Stimulated activated CD4-positive, alpha-beta T cell treated with anti-CD3 and anti-CD28 coated beads, Interleukin-4, amount 100 ng/mL, for 4 hours (primary cell): ENCODE measurements at places on chromosomes 7 and 10.

- no peak for DNase-seq
Observed at GRCh38 chr10:30047430-30047829, 12.0 kb downstream of the JCAD start.

GRCh38 chr10:60828489-60828852 lies 50.2 kb downstream of the CDK1 start:
- no peak for DNase-seq

GRCh38 chr7:128259131-128260061 lies 18.3 kb downstream of the LEP start:
- DNase-seq: no peak

- DNase-seq: no peak
Observed at GRCh38 chr10:96600337-96600736, 13.5 kb upstream of the TM9SF3 start.

DNA sequence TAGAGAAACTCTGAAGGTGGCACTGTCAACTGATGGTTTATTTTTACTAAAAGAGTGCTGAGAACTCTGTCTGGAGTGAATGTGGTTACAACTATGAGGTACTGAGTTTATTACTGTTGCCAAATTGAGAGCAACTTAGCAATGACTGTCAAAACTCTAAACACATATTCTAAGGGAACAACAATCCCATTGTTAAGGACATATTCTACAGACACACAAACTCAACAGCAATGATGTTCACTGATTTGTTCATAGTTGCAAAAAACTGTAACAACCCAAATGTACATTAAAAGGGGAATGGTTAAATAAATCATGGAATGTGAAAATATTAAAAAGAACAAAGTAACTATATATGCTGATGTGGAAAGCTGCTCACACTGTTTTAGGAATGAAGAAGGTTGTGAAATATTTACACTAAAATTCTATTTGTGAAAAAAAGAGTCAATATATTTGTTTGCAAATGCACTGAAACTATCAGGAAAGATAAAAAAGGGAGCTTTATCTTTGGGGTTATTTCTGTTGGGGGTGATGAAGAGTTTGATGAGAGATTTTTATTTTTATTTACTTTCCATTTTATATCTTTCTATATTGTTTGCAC lies 12.9 kb downstream of the PON2 start:
- DNase-seq: no peak

DNA sequence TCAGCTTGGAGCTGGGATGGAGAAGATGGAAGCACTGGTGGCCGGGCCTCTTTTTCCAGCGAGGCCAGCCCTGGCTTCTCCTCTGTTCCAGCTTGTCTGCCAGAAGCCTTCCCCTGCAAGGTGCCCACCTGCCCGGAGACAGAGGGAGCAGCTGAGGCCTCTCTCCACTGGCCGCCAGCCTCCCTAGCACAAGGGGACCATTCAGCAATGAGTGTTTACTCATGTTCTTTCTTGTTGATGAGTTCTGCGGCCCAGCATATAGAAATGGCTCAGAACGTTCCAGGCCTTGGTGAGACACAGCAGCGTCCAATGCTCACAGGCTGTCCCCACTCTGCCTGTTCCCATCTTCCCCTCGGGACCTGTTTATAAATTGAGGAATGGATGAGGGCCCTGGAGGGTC lies 47.3 kb downstream of the CHST3 start:
- DNase-seq: no peak

DNA sequence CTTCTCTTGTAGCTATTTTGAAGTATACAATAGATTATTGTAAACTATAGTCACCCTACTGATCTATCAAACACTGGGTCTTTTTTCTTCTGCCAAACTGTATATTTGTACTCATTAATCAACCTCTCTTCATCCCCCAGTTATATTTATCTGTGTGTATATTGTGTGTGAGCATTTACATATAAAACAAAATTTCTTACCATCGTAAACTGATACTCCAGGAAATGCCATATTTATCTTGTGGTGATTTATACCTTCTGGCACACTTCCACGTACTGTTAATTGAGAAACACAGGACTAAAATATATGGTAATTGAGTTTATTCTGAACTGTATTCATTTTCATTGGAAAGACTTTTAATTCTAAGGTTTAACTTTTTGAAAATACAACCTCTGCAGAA lies 18.9 kb downstream of the ANLN start:
- no peak for DNase-seq

- no peak for DNase-seq
Observed at GRCh38 chr10:81109200-81109752, 571.6 kb downstream of the SH2D4B start.

DNA sequence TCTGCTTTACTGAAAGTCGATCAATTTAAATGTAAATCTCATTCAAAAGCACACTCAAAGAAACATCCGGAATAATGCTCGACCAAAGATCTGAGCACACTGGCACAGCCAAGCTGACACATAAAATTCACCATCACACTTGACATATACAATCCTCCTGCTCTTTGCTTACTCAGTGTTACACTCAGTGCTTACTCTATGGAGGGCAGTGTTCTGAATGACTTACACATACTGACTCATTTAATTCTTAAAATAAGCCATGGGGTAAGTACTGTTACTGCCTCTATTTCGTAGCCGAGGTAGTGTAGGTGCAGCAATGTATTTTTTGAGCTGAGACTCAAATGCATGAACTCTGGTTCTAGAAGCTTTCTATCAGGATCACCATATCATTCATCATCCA lies 421.5 kb upstream of the LRRN3 start:
- DNase-seq: no peak

- DNase-seq: no peak
Observed at GRCh38 chr10:96497391-96497790, 16.3 kb downstream of the TLL2 start.

GRCh38 chr10:34907743-34908430 lies 92.8 kb upstream of the PARD3 start:
- no peak for DNase-seq

DNA sequence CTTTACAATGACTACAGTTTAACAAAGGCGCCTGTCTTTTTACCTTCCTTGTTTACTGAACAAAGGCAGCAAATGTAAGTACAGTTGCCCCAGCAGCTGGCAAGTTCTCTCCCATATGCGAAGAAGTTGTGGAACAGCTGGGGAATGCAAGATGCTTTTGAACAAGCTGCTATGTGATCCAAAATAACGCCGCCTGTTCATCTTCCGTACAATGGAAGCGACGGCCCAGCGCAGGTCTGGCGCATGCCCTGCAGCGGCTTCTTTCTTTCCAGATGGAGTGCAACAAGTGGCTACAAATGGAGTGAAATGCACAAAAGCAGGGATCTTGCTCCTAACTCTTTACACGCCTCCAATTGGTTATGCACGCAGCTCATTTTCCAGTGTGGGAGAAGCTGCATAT lies 97.0 kb upstream of the SVIL start:
- no peak for DNase-seq

DNA sequence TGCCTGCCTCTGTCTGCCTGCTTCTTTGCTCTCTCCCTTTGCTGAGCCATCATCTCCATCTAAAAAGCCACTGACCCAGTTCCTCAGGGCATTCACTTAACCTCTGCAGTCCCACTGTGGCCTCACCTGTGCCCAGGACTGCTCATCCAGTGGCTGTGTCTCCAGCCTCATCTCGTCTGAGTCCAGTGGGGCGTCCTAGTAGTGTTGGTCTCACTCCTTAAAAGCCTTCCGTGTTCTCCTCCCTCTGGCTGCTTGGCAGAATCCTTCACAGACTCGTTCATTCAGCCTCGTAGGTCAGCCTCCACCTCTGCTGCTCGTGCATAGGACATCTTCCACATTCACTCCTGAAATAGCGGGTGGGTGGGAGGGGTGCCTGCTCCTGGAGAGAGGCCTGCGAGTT lies 7.3 kb downstream of the RARRES2 start:
- DNase-seq: no peak

GRCh38 chr7:107638594-107638993 lies 22.0 kb upstream of the SLC26A4 start:
- DNase-seq: no peak

DNA sequence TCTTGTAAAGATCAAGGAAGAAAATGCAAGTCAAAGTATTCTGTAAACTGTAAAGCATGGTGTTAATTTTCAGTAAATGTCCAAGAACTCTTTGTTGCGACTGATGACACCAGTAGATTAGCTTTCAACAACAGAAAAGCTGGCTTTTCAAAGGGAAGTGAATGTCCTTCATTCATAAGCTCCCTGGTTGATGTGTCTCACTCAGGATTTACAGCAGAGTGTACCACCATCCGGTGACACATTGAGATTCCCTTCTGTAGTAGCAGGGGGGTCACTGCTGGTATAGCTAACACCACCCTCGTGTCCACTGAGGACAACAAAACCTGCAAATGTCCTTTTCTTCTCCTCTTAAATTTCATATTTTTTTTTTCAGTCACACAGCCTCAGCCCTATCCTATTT lies 253.4 kb downstream of the SORCS1 start:
- DNase-seq: no peak

- DNase-seq: no peak
Observed at GRCh38 chr7:113504142-113504541, 385.8 kb upstream of the SMIM30 start.

DNA sequence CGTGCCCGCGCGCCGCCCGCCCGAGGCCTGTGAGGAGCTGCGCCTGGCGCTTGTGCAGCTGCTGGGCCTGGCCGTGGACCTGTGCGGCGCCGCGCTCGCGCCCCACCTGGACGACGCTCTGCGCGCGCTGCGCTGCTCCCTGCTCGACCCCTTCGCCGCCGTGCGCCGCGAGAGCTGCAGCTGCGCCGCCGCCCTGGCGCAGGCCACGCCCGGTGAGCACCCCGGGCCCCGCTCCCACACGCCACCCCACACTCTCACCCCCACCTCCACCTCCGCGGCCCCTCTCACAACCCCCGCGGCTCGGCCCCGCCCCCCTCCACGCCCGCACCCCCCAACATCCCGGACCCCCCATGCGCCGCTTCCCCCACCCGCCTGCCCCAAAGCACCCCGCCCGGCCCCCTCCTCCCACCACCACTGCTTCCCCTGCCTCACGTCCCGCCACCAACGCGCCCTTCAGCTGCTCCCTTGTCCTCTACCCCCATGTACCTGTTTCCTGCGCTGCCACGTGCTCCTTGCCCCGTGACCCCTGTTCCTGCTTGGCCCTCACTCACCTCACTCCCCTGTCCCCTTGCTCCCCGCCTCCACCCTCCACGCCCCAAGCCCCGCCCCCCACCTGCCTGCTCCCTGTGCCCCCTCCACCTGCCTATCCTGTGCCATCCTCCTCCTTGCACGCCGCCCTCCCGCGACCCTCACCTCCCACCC lies at the start of gene PRKAR1B:
Gene PRKAR1B, minus strand, starts transcription at position 178 of the 702 bp plus-strand sequence. CDS start 15,776 bp downstream, outside the sequence.
- DNase-seq: peak; percentile 69

GRCh38 chr10:127678091-127678490 lies 58.9 kb upstream of the FOXI2 start:
- no peak for DNase-seq

DNA sequence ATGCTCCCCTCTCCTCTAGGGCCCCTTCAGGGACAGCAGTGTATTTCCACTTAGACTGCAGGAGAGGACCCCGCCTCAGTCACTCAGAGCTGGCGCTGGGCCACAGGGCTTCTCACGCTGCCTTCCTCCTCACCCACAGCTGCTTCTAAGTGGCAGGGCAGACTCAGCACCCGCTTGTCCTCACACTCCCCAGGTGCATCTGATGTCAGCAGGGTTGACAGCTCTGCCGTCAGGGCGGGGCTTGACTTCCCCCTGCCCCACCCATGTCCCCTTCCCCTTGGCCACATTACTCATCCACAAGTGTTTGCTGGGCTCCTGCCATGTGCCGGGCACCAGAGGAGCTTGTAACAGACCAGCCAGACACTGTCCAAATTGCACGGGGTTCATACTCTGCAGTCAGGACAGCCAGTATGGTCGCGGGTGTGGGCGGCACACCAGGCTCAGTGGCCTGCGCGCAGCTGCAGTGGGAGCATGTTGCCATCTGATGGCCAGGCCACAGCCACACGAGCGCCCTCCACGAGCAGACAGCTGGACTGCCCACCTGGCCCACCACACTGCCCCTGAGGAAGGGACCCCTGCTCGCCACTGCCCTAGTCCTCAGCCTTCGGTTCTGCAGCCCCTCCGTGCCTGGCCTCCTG lies 29.3 kb upstream of the TTYH3 start:
- DNase-seq: no peak

GRCh38 chr7:57354679-57355338 lies 95.2 kb upstream of the ZNF716 start:
- DNase-seq: no peak

DNA sequence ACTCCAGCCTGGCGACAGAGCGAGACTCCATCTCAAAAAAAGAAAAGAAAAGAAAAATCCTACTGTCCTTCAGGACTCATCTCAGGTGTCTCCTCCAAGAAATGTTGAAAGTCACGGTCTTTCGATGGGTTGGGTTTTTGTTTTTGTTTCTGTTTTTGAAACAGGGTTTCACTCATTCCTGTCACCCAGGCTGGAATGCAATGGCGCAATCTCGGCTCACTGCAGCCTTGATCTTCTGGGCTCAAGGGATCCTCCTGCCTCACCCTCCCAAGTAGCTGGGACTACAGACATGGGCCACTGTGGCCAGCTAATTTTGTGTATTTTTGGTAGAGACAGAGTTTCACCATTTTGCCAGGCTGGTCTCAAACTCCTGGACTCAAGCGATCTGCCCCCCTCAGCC lies 3.1 kb upstream of the SORBS1 start:
- DNase-seq: no peak

DNA sequence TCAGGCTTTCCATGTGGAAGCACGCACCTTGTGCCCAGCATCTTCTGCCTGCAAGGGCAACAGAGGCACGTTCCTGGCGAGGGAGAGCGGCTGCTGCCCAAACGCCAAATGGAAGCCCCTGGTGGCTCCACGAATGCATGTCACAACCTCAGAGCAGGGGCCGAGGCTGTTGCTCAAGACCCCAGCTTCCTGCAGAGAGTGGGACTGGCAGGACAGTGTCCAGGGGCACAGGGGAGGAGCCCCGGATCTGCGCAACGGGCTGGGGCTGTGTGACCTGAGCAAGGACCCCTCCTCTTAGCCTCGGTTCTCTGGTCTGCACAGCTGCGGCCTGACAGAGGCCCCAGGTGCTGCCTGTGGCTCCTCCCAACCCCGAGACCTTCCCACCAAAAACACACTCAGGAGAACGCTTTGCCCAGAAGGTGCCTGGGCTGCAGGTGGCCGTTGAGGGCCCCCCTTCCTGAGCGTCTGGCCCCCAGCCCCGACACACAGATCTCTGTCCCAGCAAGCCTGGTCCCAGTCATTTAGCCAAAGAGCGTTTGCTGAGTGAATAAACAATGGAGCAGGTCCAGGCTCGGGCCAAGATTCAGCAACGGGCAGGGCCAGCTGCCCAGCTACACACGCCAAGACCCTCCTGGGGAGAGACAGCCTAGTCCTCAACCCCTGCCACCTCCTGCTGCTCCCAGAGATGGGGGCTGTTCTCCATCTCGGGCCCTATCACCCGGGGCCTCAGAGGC lies 1.2 kb downstream of the MICALL2 start:
- no peak for DNase-seq

GRCh38 chr7:30657131-30657530 lies 25.1 kb downstream of the CRHR2 start:
- DNase-seq: no peak

- DNase-seq: no peak
Observed at GRCh38 chr10:69512901-69513300, 60.3 kb downstream of the NEUROG3 start.

DNA sequence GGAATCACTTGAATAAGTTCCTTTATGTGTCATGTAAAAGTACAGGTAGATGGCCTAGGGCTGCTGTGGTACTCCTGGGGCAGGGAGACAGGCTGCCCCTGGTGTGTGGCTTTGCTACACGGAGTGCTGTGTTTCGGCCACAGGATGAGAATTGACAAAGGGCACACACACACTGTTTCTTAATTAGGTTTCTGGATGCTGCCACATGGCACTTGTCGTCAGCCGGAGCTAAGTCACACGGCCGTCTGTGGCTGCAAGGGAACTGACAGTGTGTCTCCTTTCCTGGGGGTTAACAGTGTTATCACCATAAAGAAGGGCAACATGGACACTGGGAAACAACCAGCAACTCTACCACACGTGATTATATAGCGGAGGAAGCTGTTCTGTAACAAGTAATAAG lies 55.7 kb upstream of the CREB5 start:
- no peak for DNase-seq
